ENCODE measurements at places on chromosomes 5 and 9.

- no peak for DNase-seq
Observed at GRCh38 chr9:136962701-136963248, 10.7 kb downstream of the LCN12 start.

GRCh38 chr9:6090277-6091210, 75.1 kb upstream of the RANBP6 start:
- DNase-seq = no peak

DNA sequence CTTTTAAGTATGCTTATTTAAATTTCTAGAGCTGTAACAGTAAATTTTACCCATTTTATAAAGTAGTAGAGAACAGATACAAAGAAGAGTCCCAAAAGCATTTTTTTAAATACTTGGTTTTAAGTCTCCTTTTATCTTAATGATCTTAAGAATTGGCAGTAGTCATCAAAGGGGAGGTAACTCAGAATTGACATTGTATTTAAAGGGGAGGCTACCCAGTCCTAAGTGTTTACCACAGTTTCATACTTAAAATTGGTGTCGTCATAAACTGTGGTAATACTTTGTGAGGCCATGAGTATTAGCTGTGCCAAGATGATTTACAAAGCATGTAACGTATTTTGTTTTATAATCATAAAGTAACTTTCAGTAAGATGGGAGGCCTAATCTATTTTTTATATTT, 14.8 kb downstream of the SLC25A46 start:
- no peak for DNase-seq

- no peak for DNase-seq
Observed at GRCh38 chr5:54881286-54882005, 103.9 kb downstream of the ESM1 start.

DNA sequence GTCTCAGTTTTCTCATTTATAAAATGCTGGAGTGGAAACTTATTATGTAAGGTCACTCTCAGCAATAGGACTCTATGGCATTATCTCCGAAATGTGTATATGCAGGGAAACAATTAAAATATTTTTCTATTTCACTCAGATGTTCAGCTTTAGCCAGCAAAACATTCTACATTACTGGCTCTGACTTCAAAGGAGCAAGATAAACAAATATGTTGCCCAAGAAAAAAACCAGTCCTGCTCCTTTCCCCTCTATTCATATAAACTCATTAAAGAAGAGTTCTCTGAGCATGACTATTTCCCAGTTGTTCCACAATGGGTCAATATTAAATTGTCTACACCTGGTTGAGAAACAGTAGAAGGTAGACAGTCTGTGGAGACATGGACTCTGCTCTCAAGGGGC, 155.0 kb downstream of the NPR3 start:
- no peak for DNase-seq

DNA sequence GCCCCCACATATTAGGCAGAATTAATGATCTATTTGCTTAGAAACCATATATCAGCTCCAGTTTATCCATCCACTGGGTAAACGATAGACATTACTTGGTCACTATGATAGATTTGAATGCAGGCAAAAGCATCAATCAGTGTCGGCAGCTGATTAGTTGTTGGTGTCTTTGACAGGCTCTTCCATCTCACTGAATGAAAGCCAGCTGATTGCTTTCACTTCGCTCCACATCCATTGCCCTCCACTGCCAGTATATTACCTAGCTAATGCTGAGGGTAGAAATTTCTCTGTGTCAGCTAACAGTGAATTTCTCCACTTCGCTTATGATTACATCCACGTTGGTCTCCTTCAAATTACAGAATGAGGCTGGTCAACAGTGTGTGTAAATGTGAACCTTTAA, 821.3 kb upstream of the TYRP1 start:
- no peak for DNase-seq

GRCh38 chr5:170537451-170538095, 33.8 kb downstream of the KCNIP1 start:
- DNase-seq = no peak

GRCh38 chr9:128340691-128341434, 536 bp downstream of the SLC27A4 start:
- DNase-seq = peak; percentile 50

GRCh38 chr5:2653991-2654390, 97.5 kb downstream of the IRX2 start:
- no peak for DNase-seq

- no peak for DNase-seq
Observed at GRCh38 chr5:66415208-66415607, 181.0 kb upstream of the MAST4 start.

GRCh38 chr5:69206528-69207190, 17.3 kb downstream of the CENPH start:
- DNase-seq = no peak

- no peak for DNase-seq
Observed at GRCh38 chr9:2396622-2397285, 224.8 kb upstream of the VLDLR start.

- no peak for DNase-seq
Observed at GRCh38 chr5:72760259-72760658, 56.2 kb upstream of the TNPO1 start.

- no peak for DNase-seq
Observed at GRCh38 chr5:87650284-87650683, 237.6 kb upstream of the CCNH start.

DNA sequence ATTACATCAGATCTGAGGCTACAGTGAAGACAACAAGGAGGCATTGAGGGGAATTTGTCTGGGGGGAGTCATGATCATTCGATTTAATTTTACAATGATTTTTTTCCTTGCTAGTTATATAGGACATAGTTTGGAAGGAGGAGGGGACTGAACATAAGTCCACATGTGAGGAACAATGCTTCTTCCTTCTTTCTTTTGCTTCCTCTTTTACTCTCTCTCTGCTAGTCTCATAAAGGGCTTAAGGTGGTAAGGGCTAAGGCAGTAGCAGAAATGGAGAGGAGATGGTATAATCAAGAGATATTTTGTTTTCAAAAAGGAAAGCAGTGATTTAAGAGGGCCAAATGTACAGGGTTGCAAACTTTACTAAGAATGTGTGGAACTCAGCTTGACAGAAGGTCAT, 64.3 kb downstream of the GRIN3A start:
- DNase-seq = no peak

GRCh38 chr9:94554439-94555331, at the start of gene PCAT7:
Gene PCAT7 (plus strand): TSS chr9:94555083.
- DNase-seq = no peak

GRCh38 chr9:84874596-84874995, 205.1 kb downstream of the NTRK2 start:
- DNase-seq = no peak

- no peak for DNase-seq
Observed at GRCh38 chr5:5986492-5987178, 391.7 kb downstream of the MED10 start.

DNA sequence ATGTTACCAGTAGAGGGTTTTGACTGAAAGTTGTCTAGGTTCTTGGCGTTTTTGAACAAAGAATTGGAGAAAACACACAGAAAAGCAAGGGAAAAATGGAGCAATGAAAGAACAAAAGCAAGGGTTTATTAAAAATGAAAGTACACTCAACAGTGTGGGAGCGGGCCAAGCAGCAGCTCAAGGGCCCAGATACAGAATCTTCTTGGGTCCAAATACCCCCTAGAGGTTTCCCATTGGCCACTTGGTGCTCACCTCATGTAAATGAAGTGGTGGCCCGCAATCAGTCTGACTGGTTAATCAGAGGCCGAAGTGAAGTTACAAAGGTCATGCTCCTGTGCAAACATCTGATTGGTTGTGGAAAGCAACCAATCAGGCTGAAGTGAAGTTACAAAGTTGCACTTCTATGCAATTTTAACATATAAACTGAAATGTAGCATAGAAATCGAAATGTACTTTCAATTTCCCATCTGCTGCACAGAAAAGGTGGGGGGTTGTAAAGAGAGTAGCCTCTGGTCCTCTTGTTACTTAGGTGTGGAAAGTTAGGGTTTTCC, 1.9 kb upstream of the GM2A start:
- peak; percentile 39 for DNase-seq

- no peak for DNase-seq
Observed at GRCh38 chr5:38695021-38695958, 138.8 kb upstream of the LIFR start.

DNA sequence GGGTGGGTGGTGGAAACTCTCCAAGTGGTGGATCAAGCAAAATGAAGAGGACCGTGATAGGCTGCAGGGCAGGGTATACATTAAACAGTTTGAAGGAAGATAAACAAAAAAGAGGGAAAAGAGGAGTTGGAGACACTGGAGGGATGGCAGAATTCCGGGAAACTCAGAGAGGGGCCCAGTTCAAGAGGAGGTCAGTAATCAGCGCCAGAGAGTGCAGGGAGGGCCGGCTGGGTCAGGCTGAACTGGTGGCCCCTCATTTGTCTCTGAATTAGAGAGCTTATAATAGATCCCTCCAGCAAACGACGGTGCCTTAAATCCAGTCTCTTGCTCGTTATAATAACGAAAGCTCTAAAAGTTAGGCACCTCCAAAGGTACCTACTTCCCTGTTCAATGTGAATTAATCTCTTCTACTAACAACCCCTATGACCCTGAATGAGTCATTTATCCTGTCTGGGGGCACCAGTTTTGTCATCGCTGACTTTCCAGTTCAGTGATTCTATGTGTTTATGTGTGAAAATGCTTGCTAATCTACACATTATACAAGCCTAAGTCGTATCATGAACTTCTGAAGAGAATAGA, 2.4 kb upstream of the ZSWIM6 start:
- no peak for DNase-seq

DNA sequence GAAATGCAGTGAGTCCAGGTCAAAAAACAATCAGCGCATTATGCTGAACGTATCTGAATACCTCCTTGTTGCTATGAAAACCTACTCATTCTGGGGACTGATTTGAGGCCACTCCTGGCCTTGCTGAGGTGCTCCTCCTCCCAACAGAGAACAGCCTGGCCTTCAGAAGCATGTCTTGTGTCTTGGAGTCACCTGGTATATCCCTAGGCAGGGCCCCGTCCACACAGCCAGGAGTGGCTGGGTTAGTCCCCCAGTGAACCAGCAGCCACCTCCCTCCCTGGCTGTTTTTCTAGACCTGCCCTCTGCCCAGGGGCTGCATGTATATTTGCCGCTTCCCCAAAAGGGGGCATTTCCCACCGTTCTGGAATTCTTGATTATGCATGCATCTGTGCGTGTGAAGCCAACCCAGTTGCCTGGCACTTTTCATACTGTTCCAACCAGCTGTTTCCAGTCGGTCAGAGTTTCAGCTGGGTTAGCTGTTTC, 99.2 kb upstream of the SPATA31C2 start:
- no peak for DNase-seq

GRCh38 chr9:84300271-84300670, 40.3 kb downstream of the SLC28A3 start:
- no peak for DNase-seq

DNA sequence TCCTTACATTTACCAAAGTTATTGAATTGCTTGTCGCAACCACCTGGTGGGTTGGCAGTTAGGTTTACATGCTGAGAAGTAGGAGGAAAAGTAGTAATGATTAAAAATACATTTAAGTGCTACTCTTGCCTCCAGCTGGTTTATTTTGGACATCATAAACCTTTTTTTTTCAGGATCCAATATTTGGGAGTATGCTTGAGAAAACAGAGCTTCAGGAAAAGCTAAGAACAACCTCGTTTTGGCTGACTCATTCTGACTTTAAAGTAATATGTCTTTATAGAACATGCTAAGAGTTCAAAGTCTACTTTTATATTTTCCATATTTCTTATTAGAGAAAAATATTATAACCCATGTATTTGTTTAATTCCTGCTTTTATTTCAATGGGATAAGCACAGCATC, 41.7 kb upstream of the BNC2 start:
- DNase-seq = no peak
